NCI-H446 (cell line): ENCODE measurements at places on chromosomes 3 and 15.
A peak's percentile ranks its signal among the peaks of the same experiment; 100 is the strongest.

DNA sequence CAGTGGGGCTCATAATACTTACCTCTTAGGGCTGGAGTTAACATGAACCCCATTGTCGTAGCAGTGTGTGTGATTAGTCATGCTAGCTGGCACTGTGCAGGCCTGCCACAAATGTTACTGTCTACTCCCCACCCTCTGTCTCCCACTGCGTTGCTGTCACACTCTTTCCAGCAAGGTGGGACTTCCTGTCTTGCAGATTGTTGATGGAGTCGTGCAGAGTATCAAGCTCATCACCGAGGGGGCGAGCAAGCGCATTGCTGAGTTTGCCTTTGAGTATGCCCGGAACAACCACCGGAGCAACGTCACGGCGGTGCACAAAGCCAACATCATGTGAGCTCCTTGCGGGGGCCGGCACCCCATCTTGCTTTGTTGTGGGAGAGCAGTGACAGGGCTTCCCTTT is 12.9 kb downstream of the IDH3A start:
- DNase-seq, result no peak

DNA sequence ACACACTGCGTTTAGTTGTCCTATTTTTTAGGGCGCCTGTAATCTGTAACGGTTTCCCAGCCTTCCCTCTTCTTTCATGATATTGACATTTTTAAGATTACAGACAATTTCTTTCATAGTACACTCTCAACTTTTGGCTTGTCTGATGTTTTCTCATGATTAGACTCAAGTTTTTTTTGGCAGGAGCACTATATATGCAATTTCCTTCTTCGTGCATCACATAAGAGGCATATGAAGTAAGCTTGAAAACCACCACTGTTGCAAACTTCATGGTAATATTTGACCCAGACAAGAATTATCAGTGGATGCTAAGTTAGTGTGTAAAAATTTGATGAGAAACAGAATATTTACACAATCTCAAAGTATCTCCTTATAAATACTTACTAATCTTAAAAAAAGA is 119.2 kb upstream of the CMC1 start:
- no peak for DNase-seq

GRCh38 chr3:43782541-43782940 is 91.8 kb downstream of the ABHD5 start:
- no peak for DNase-seq

DNA sequence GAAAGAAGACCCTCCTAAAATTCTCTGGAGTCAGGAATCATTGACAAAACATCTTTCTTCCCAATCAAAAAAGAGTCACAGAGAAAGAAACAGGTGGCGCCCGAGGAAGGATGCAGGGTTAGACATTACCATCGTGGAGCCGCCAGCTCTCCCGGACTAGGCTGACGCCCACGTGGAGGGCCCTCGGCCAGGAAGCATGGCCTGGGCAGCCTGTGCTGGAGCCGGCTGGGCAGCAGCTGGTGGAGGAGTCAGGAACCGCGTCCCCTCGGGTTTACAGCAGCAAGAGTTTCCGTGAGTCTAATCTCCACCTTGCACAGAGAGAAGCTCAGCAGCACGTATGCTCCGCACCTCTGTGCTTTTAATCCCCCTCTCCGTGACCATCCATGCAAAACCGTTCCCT is 533.7 kb upstream of the ATP11B start:
- peak; percentile 41 for DNase-seq
